Caki2 (cell line): ENCODE measurements at places on chromosomes 6 and 20. TPM values are rescaled to one million over a fixed set of nuclear protein-coding genes. Genes with fewer than 3 reads are reported as not detected.

DNA sequence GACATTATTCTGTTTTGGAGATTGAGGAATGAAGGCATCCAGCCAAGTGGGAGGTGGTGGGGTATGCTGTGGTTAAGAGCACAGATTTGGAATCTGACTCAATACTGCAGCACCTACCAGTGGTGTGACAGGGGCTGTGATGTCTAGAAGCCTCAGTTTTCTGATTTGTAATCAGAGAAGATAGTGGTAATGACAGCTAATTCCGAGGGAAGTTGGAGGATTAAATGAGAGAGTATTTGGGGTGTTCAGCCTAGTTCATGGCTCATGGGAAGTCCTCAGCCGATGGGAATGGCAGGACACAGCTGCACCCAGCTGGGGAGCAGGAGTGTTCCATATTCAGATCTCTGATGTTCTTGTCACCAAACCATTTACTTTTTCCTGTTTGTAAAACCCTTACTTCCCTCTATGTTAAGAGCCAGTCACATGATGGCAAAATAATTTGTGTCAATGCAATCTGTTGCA lies 9.3 kb downstream of the SLC9A8 start:
- peak; percentile 19 for DNase-seq

DNA sequence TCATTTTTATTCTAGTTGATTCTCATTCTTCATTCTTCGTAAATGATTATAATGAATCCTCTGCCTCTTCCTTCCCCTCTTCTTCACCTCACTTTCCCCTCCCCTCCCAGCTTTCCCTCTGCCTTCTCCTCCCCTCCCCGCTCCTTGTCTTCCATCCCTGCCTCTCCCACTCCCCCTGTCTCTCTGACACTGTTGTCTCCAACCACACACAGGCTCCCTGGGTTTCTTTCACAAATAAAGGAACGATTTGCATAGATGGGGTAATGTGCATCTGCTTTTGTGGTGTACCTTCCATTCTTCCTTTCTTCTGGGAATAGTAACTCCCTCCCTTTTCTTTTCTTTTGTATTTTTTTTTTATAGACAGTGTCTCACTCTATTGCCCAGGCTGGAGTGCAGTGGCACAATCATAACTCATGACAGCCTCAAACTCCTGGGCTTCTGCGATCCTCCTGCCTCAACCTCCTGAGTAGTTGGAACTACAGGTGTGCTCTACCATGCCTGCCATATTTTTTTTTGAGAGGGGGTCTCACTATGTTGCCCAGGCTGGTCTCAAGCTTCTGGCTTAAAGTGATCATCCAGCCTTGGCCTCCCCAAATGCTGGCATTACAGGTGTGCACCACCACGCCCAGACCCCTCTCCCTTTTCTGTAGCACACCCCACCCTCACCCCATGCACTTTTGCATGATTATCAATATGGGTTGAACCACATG lies 318.6 kb downstream of the PRKN start:
- no peak for DNase-seq

GRCh38 chr20:35344354-35344837 lies 52.2 kb upstream of the FAM83C start:
- DNase-seq = peak; percentile 26

DNA sequence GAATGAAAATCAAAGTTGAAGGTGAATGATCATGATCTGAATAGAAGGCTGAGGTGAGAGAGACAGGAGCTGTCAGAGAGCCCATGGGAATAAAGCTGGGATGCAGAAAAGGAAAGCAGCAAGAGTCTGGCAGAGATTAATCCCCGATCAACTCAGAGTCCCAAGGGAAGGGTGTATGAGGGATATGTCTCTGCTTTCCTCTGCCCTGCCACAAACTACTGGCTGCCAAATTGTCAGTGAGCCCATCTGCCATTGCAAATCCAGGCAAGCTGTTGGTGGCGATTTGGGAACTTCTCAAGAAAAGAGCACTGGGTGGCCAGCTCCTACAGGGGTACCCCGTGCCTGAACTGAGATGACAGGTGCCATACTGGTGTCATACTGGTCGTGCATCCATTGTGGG lies 705.5 kb upstream of the MAN1A1 start:
- DNase-seq = no peak

GRCh38 chr6:163419413-163420288 lies 5.1 kb downstream of the QKI start:
- no peak for DNase-seq

GRCh38 chr6:20946022-20946421 lies 411.8 kb downstream of the CDKAL1 start:
- no peak for DNase-seq

DNA sequence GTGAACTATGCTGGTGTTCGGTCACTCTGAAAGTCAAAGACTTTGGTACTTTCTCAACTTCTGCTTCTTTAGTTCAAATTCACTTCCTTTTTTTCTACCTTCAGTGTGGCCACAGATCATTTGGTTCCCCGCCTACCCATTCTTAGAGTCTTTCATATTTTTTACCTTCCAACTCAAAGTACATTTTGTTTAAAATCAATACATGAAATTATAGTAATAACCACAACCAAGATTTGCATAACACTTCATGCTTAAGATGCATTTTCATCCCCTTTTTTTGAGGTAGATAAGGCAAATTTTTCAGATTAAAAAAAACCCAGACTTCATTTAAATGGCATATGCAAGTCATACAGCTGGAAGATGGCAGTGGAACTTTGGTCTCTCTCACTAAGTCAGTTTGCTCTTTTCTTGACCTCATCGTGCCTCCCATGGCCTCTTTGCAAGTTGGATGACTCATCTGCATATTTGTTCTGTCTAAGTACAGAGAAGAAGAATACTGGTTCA lies 11.9 kb upstream of the CNR1 start:
- peak; percentile 16 for DNase-seq

- DNase-seq = no peak
Observed at GRCh38 chr6:130140084-130140483, 82.7 kb downstream of the SAMD3 start.

DNA sequence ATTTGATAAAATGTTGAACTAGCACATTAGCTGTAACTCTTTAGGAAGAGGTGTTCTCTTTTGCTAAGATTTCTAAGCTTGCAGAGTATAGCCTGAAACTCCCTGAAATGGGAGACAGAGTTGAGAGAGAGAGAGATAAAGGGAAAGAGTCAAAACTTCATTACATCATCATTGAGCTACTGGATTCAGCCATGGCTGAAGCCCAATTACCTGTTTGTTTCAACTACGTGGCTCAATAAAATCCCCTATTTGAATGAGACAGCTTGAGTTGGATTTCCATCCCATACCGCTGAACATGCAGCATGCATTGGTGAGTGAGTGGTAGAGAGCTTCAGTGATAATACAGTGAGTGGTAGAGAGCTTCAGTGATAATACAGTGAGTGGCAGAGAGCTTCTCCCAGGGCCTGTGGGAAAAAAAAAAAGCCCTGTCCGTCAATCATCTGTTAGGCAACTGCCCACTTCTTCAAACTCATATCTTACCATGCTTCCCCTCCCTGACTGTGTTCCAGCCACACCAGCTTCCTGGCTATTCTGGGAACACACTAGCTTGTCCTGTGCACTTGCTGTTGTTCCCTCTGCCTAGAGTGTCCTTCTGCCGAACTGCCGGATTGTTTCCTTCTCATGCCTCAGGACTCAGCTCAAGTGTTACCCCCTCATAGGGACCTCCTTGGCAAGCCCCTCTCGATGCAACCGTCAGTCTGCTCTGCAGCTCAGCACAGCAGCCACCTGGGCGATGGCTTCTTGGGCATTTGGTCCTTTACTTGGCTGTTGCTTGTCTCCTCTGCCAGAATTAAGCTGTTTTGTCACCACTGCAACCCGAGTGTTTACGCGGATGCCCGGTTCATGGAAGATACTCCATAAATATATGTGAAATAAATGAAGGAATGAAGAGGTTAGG lies 91.3 kb upstream of the EYA2 start:
- no peak for DNase-seq

GRCh38 chr6:26109772-26110171 lies 22.5 kb downstream of the HFE start:
- no peak for DNase-seq

GRCh38 chr6:123771126-123771525 lies 32.5 kb upstream of the NKAIN2 start:
- DNase-seq = no peak

GRCh38 chr20:57092112-57092899 lies 174.1 kb downstream of the BMP7 start:
- peak; percentile 46 for DNase-seq

GRCh38 chr6:129766959-129767728 lies 57.2 kb upstream of the ARHGAP18 start:
- DNase-seq = peak; percentile 38

MUC22 gene
- not detected in 2 replicates for total RNA-seq

SALL4 gene
- 2.9 TPM in 1 of 2 replicates, not detected in the other for total RNA-seq

AURKA gene
- 74.5 and 95.5 TPM in 2 replicates for total RNA-seq

SLC13A3 gene
- 0.26 and 0.84 TPM in 2 replicates for total RNA-seq

C6orf52 gene
- total RNA-seq = 1.7 TPM in 1 of 2 replicates, not detected in the other

CST11 gene
- not detected in 2 replicates for total RNA-seq
